H4 (cell line): ENCODE measurements at places on chromosomes 16 and 17. TPM values are rescaled to one million over a fixed set of nuclear protein-coding genes. Genes with fewer than 3 reads are reported as not detected.
A peak's percentile ranks its signal among the peaks of the same experiment; 100 is the strongest.

- peak; percentile 43 for DNase-seq
Measured at GRCh38 chr16:67207249-67208091, 8.5 kb downstream of the ELMO3 start.

DNA sequence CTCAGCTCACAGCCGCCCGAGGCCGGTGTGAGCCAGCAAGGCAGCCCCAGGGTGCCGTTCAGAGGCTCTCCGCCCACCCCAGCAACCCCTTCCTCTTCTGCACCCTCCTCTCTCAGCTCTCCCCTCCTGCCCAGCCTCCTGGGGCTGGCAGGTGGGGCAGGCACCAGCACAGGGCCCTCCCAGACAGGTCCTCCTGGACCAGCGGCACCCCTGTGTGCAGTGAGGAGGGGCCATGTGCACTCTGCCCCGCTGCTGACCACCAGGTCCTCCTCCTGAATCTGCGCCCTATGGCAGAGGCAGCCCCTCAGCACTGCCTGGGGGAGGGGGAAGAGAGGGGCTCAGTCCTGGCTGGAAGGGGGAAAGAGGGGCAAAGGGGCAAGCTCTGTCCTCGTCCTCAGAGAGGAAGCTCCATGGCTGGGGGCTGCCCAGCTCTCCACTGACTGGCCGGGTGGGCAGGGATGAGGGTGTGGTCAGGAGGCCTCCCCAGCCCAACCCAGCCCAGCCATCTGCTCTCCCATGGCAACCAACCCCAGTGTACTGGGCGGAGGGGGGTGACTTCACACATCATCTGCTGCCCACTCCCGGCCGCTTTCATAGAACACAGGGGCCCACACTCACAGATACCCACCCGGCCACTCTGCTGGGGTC lies 5.4 kb upstream of the BCAR1 start:
- no peak for DNase-seq

GRCh38 chr17:28755486-28755885 lies 11.7 kb downstream of the TRAF4 start:
- no peak for DNase-seq

- no peak for DNase-seq
Measured at GRCh38 chr17:59743842-59744241, 36.4 kb downstream of the VMP1 start.

DNA sequence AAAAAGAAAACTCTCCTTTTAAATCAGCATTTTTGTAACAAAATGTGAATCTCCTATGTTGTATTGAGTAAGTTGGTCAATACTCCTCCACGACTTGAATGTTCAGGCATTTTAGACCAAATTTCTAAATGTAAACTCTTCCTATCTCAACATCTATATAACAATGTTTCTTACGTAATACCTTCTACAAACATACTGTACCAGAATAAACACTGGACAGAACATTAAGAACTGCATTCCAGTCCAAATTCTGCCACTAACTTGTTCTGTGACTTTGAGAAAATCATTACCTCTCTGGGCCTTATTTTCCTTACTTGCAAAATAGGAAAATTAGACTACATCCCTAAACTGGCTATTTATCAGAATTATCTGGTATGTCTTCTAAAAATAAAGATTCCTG lies 40.1 kb downstream of the AKAP10 start:
- DNase-seq: no peak

DNA sequence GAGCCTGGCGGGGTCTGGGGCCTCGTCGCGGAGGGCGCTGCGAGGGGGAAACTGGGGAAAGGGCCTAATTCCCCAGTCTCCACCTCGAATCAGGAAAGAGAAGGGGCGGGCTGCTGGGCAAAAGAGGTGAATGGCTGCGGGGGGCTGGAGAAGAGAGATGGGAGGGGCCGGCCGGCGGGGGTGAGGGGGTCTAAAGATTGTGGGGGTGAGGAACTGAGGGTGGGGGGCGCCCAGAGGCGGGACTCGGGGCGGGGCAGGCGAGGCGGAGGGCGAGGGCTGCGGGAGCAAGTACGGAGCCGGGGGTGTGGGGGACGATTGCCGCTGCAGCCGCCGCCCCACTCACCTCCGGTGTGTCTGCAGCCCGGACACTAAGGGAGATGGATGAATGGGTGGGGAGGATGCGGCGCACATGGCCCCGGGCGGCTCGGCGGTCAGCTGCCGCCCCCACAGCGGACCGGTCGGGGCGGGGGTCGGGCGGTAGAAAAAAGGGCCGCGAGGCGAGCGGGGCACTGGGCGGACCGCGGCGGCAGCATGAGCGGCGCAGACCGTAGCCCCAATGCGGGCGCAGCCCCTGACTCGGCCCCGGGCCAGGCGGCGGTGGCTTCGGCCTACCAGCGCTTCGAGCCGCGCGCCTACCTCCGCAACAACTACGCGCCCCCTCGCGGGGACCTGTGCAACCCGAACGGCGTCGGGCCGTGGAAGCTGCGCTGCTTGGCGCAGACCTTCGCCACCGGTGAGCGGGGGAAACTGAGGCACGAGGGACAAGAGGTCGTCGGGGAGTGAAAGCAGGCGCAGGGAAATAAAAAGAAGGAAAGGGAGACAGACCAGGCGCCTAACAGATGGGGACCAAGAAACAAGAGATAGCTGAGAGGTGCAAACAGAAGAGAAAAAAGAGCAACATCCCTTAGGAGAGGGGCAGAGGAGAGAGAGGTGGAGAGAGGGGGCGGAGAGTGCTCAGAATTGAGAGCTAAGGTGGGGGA lies at the start of gene PNMT:
PNMT (plus strand) TSS at position 509 of the 980 bp plus-strand sequence; CDS start at position 532, 23 bp downstream.
- no peak for DNase-seq

GRCh38 chr17:907725-908124 lies 71.9 kb downstream of the NXN start:
- DNase-seq: no peak

DNA sequence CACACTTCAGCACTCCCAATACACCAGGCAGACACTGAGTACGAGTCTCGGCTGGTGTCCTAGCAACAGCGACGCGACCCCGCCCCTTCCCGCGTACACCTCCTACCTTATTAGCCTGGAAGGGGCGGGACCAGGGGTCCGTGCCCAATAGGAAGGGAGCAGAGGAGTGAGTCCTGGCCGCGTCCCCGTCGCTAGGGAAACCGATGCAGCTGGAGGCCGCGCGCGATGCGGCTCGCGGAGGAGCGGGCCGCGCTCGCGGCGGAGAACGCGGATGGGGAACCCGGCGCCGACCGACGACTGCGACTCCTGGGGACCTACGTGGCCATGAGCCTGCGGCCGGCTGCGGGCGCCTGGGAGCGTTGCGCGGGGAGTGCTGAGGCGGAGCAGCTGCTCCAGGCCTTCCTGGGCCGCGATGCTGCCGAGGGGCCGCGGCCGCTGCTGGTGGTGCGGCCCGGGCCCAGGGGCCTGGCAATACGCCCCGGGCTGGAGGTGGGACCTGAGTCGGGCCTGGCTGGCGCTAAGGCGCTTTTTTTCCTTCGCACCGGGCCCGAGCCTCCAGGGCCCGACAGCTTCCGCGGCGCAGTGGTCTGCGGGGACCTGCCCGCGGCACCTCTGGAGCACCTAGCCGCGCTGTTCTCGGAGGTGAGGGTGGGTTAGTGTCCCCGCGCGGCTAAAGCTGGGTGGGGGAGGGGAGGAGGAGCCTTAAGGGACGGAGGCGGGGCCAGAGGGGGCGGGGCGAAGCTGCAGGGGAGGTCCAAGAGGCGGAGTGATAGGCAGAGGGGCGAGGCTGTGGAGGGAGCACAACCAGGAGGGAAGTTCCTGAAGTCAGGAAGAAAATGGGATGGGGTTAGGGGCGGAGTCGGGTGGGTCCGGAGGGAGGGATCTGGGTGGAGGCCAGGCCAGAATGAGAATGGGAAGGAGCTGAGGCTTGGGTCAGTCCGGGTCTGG lies at the start of gene DNAH9:
DNAH9 (plus strand) TSS at position 197 of the 948 bp plus-strand sequence; CDS start at position 226, 29 bp downstream.
- peak; percentile 81 for DNase-seq

- peak; percentile 68 for DNase-seq
Measured at GRCh38 chr16:22948603-22949368, 134.8 kb downstream of the HS3ST2 start.

DNA sequence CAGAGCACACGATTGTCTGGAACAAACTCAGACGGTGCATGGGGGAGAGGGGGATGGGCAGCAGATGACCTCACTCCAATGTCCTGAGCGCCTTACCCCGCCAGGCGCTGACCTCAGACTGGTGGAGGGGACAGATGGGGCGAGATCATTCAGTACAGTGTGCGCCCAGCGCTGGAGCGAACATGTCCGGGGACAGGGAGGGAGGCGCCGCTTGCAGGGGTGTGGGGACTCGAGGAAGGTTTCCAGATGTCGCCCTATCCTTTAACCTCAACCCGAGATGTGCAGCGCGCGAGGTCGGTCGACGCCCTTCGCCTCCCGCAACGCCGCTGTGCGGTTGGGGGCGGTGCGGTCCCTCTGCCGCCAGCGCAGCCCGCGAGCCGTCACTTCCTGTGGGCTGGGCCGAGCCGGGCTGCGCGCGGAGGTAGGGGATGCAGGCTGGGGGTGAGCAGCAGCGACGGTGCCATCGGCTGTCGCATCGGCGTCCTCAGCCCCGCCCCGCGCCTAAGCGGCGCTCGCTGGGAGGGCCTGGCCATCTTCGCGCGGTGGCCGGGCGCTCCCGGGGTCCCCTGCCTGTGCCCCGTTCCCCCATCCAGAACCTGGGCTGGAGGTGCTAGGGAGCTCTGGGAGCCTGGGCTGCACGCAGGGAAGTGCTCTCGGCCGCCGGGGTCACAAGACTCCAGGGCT lies 5.3 kb upstream of the CDR2L start:
- DNase-seq: peak; percentile 74

DNA sequence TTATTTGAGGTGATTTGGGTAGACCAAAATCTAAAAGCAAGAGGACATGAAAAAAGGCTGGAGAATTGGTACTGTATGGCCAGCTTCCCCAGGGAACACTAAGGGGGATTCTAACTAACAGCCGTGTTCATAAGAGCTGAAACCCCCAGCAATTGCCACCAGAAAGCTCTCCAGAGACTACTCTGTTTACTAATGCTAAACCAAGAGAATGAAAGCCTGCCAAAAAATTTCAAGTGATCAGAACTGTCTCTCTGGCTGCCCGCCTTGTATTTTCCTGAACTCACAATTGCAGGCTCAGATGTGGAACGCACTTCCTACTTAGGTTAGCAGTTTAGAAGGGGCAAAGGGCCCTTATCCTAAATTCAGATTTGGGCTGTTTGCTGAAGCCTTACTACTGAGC lies 24.1 kb downstream of the MYH10 start:
- no peak for DNase-seq

DNA sequence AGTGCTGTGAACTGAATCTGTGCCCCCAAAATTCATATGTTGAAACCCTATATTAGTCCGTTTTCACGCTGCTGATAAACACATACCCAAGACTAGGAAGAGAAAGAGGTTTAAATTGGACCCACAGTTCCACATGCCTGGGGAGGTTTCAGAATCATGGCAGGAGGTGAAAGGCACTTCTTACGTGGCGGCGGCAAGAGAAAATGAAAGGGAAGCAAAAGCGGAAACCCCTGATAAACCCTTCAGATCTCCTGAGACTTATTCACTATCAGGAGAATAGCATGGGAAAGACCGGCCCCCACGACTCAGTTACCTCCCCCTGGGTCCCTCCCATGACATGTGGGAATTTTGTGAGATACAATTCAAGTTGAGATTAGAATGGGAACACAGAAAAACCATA lies 3.7 kb upstream of the SPDYE4 start:
- no peak for DNase-seq

Gene MRPS34
- total RNA-seq: 114 and 125 TPM in 2 replicates

Gene MYH13
- total RNA-seq: not detected in 2 replicates

Gene FBXO39
- total RNA-seq: 0.06 TPM in 1 of 2 replicates, not detected in the other

Gene PRR35
- total RNA-seq: not detected in 2 replicates

Gene CCL7
- not detected in 2 replicates for total RNA-seq

Gene CEP20
- total RNA-seq: 87.2 and 108 TPM in 2 replicates

Gene HSD11B2
- total RNA-seq: 0.10 TPM in 1 of 2 replicates, not detected in the other

Gene KRTAP9-7
- not detected in 2 replicates for total RNA-seq

Gene ST6GALNAC1
- total RNA-seq: not detected in 2 replicates

Gene CA5A
- not detected in 2 replicates for total RNA-seq

Gene TBC1D26
- total RNA-seq: not detected in 2 replicates
